ENCODE measurements at places on chromosomes 3 and 15. TPM values are rescaled to one million over a fixed set of nuclear protein-coding genes. Genes with fewer than 3 reads are reported as not detected.

DNA sequence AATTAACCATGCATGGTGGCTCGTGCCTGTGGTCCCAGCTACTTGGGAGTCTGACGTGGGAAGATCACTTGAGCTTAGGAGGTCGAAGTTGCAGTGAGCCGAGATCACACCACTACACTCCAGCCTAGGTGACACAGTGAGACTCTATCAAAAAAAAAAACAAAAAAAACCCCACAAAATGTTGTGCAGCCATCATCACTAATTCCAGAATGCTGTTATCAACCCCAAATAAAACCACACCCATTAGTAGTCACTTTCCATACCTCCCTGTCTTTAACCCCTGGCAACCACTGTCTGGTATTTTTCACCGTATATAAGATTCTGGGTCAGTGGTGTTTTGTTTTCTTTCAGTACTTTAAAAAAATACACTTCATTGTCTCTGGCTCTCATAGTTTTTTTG is 16.6 kb downstream of the HMCES start:
- DNase-seq, result no peak

GRCh38 chr15:31852933-31853799 is 177.1 kb upstream of the CHRNA7 start:
- DNase-seq, result no peak

DNA sequence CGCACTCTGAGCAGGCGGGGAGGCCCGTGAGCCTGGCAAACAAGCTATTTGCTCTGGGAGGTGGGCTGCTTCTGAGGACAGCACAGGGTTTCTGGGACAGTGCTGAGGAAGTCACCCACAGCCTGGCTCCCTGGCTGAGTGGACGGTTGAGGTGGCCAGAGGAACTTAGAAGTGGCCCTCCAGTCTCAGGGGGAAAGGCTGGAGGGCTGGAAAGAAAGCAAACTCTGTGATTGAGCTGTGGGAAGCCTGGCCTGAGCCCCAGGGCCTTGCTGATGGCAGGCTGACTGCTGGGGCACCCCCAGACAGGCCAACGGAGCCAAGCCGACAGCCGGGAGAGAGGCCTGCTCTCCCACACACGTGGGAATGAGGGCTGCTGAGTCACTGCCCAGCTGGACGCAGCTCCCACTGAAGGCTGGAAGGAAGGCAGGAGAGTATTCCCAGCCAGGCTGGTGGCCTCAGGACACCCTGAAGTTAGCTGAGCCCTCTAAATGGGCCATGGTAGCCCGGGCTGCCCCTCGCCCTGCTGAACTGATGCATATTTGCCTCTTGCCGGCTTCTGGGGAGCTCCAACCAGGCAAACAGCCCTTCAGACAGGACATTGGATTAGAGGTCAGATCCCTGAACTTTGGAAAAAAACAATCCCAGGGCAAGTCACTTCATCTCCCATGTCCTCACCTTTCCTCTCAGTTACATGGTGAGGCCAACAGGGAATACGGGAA is 98.0 kb upstream of the TLE3 start:
- DNase-seq, result peak; percentile 88

The GUCA1C gene
- not detected for total RNA-seq

DNA sequence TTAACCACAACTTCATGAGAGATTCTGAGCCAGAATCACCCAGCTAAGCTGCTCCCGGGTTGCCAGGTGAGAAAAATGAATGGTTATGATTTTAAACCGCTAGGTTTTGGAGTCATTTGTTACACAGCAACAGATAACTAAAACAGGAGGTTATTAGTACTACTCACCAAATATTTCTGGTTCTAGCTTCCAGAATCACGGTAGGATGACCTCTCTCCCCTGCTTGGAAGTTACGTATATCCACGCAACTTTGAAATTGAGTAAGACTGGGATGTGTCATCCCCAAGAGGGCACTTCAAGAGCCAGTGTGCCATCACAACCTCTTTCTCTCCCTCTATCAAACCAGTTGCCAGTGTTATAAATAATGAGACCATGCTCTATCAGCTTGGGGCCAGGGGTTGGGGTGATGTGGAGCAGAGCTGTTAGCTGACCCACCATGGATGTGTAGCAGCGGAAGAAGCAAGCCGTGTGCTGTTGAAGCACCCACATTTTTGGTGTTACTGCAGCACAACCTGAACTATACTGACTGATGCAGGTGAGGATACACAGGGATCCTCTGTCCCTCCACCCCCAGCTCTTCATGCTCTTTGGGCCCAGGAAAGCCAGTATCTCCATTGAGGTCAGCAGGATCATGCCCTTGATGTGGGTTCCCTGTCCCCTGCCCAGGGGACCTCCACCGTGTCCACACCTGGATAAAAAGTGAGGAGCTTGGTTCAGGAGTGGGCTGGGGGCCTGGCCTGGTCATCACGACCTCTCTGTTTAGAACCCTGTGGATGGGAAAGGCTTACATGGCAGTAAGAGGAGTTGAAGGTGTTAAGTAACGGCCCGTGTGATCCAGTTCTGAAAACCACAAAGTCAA is 19.4 kb upstream of the ALDH1A3 start:
- DNase-seq, result peak; percentile 4

GRCh38 chr3:100941041-100941440 is 52.2 kb downstream of the ABI3BP start:
- no peak for DNase-seq

GRCh38 chr3:90062016-90062415 is 954.6 kb downstream of the EPHA3 start:
- DNase-seq, result no peak

The ABI3BP gene
- total RNA-seq, result 50.0 TPM

The ISLR gene
- total RNA-seq, result 186 TPM

The PLCL2 gene
- total RNA-seq, result 14.4 TPM

GRCh38 chr3:30342318-30343060 is 263.9 kb upstream of the TGFBR2 start:
- DNase-seq, result peak; percentile 75

The ATP8B4 gene
- total RNA-seq, result 124 TPM

DNA sequence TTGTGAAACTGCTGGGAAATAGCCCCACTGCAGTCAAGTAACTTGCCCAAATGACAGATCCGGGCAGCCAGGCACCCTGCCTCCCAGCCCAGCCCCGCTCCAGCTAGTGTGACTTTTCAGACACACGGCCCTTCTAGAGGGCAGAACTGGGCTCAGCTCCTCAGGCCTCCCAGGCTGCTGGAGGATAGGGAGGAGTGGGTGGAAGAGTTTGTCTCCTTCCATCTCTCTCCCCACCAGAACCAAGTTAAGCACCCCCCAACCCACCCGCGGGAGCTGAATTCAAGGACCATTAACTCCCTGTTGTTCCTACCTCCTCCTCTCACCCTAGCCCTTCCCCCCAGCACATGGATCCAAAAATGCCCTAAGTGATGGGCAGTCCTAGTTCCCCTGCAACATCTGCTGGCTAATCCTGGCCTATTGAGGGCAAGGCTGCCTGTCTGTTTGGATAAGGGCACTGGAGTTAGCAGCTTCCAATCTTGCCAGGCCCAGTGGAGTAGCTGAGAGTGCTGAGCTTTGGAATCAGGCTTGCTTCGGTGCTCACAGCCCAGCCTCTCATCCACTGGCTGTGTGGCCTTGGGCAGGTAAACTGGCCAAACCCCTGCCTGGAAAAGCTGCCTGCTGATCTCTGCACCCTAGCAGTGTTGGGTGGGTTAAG is 3.1 kb downstream of the CCDC33 start:
- no peak for DNase-seq

The GPR149 gene
- not detected for total RNA-seq

DNA sequence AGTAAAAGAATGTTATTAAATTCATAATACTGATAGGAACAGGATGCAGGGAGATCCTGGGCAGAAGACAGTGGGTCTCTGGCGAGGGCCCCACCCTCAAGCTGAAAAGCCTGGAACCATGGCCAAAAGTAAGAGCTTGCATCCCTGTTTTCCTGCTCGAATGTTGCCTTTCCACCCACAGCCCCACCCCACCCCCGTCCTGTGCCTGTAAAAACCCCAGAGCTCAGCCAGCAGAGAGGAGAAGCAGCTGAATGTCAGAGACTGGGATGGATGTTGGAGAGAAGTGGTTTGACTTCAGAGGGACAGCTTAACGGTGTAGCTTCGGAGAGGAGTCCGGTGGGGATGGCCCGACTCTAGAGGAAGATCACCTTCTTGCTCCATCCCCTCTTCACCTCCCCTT is 207.9 kb downstream of the ROBO2 start:
- DNase-seq, result no peak

The GOLGA8J gene
- 0.37 TPM for total RNA-seq

GRCh38 chr3:13584427-13584891 is 35.5 kb downstream of the FBLN2 start:
- DNase-seq, result no peak

- no peak for DNase-seq
Measured at GRCh38 chr15:100057281-100057680, 284.5 kb downstream of the ADAMTS17 start.

The RBPMS2 gene
- total RNA-seq, result 58.4 TPM

The GFM1 gene
- total RNA-seq, result 81.4 TPM

GRCh38 chr3:43098761-43099160 is 7.1 kb downstream of the POMGNT2 start:
- DNase-seq, result no peak

DNA sequence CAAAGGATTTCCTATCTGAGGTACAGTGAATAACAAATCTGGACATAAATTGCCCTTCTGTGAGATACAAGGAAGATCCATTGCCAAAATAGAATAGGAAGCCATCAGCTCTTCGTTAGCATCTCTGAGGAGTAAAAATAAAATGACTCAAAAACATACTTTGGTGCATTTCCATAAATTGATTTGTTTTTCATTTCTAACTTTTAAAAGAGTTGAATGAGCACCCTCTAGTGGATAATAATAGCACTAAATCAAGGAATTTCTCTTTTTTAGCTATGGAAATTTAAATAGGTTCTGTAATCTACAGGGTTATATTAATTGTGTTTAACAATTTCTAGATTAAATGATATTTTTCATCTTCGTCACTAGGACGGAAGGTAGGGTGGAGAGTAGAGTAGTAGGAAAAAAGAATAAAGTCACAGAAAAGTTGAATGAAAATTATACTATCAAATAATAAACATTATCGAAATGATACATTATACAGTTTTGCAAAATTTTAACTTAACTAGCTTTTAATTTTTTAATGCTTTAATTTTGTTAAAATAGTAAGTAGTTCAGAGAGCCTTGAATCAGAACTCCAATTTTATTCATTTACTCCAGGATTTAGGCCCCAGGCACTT is 6.4 kb downstream of the NSUN3 start:
- DNase-seq, result no peak

The TMEM207 gene
- total RNA-seq, result not detected

DNA sequence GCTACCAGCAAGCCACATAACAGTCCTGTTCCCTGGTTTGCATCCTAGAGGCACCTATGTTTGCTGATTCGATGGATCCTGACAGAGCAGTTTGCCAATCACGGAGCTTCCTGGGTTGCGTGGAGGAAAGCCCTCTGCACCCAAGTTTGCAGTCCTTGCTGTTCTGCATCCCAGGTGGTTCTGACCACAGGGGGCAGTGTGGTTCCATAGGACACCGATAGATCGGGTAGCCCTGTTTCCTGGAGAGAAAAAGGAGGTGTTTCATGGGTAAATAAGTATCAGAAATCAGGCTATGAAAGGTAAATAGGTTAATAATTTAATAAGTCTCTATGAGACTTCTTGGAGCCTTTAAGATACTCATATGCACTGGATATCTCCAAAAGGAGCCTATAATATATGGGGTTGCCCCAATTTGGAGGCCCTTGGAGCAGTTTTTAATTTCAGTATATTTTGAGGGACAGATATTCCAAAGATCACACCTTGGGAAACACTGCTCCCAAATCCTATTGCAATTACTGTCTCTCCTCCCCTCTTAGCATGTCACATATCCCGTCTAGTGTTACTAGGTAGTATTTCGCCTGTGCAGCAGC is 194.6 kb upstream of the TPM1 start:
- DNase-seq, result peak; percentile 76

GRCh38 chr15:89333959-89334509 is 590 bp downstream of the POLG start:
- no peak for DNase-seq
